ENCODE measurements at places on chromosomes 3 and 15.

DNA sequence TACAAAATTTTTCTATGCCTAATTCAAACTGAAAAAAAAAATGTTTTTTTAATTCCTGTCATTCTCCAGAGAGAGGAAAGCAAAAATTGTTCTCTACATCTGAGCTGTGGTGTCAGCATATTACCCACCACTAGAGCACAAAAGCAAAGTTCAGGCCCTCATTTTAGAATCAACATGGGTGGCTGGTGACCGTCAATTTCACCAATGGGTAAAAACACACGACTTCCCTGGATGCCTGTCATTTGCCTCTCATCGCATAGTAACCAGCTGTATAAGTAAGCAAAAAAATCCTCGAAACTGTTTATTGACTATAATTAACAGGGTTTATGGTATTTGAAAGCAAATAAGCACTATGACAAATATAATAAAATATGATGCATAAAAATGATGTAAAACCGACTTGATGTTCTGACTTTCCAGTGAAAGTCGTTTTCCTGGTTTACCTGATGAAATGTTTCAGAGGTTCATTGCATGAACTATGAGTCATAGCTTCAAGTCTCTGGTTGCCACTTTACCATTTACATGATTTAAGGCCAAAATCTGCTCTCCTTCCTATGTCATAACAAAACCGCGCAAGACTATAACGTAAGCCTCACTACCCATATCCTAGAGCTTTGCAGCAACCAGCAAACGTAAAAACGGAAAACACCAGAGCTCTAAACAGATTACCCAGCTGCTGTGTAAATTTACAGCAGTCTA, 60.5 kb downstream of the THBS1 start:
- no peak for DNase-seq

DNA sequence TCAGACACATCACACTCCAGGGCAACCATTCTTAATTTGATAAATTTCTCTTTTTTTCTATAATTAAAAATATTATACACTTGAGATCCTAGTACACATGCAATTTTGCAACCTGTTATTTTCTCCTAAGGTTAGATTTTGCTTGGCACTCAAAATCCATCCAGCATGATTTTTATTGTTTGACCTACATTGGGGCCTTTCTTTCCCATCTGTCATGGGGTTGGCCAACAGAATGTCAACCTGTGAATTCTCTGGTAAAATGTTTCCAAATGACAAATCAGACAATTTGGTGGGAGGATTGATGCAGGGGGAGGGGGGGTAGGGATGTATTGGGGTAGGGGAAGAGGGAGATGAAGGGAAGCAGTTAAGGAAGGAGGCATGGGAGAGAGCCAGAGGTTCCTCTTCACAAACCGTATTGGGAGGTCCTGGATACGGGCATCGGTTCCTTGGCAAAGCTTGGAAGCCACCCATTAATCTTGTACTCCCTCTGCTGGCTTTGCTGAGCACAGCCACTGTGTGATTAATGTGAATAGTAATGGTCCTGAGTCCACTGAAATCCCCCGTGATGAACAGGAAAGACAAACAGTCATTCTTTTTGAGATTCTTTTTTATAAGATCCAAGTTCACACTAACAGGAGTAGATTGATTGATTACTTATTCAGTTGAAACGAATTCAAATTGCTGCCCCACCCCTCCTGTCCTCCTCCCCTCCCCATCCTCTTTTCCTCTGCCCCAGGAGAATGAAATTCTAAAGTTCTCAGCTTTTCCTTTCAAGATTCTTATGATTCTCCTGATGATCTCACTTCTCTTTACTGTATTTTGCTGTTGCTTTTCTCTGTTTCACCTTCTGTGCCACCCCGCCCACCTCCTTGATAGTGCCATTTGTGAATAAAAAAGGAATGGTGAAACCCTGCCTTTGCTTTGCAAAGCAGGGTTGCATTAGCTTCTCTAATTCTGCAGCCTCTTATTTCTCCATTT, 82.2 kb upstream of the SLC25A26 start:
- DNase-seq, result peak; percentile 15

DNA sequence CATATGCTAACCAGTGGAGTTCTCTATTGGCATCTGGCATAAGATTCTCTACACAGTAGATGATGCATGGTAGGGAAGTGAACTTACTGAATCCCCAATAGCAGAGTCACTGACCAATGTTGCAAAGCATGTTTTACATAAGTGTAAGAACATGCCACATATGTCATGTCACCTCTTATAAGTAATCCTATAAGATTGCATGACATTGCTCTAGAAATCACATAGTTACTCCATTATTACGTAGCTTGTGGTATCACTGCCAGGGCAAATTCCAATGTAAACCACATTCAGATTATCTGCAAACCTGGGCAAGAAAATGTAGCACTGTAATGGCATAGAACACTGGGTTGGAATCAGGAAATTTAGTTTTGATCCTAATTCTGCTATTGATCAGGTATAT, 198.2 kb upstream of the UMPS start:
- no peak for DNase-seq

DNA sequence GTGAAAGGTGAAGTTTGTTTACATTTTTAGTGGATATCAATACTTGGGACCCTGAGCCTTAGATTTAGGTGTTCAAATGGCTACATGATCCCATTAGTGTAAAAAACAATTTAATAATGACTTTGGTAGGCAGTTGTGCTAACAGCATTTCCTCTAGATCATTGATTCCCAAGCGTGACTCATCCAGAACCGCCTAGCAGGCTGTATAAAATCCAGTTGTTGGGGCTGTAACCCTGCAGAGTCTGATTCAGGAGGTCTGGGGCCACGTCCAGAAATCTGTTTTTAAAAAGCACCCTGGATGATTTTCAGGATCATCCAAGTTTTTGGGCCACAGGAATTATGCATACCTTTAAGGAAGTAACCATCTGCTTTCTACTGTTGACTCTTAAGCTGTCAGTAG, 156.4 kb downstream of the TP63 start:
- no peak for DNase-seq

GRCh38 chr3:170999737-171000242, 26.7 kb downstream of the SLC2A2 start:
- no peak for DNase-seq

DNA sequence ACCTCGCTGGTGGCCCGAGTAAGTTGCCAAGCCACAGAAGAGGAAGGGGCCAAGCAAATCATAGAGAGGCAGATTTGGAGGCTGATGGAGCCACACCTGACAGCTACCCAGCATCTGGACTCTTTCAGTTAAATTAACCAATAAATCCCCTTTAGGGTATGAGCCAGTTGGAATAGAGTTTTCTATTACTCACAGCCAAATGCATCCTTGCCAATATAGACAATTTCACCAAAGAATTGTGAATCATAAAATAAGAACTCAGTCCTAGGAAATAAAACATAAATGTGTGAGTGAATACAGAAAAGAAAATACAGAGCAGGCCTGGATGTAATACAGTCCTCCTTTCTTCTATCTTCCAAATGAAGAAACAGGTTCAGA, 161.6 kb upstream of the ANKRD28 start:
- no peak for DNase-seq

GRCh38 chr15:40322531-40323238, 807 bp upstream of the INAFM2 start:
- no peak for DNase-seq

DNA sequence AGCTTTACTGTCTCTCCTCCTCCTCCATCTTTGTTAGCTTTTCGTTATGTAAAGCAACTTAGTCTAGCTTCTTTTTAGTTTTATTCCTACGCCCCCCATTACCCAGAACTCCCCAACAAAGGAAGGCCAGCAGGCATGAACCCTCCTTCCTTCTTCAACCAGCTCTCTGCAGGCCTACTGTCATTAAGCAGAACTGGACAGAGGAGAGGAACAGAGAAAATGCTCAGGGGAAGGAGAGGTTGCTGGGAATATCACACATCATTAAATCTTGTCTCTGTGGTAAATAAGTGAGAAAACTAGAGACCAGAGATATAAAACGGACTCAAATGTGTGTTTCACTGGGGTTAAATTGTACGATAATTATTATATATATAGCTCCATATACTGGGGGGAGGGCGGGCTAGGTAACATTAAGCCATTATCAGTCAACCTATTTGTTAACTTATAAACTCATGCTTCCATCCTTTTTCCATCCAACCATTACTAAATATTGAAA, 19.3 kb upstream of the SLC28A1 start:
- no peak for DNase-seq

DNA sequence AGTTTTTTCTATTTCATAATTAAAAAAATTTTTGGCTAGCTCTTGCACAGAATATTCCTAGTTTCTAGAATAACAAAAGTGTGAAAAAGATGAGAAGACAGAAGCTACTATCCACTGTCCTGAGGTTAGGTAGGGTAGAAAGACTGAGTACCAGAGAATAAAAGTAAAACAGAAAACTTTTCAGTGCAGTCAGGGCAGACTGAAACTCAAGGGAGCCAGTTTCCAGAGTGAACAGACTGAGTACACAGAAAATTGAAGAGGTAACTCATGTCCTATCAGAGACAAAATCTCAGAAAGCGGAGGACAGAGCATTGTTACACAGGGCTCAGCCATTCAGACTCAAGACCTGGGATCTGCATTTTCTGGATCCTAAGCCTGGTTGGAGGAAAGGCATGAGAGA, 8.8 kb upstream of the FBXO40 start:
- DNase-seq, result no peak

DNA sequence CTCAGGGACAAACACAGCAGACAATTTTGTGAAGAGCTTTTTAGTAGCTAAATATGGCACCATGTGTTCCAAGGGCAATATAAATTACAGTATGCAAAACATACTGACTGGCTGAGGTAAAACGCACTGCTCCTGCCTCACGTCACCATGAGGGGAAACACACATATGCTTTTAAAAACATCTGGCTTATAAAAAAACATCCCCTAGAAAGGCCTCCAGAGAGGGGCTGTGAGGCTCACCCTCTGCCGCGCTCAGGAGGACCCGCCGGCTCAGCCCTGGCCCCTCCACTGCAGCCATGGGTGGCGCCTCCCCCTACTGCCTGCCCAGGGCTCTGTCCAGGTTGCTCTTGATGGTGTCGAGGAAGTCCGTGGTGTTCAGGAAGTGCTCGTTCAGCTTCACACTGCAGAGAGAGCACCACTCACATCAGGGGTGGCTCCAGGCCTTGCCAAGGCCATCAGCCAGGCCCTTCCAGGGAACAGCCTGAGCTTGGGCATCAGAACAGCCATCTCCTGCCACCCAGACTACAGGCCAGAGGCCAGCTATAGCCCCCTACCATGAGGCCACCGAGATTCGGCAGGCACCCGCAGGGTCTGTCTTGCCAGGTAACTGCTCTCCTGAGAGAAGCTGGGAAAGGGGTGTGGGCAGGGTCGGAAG, 18.2 kb downstream of the IDH2 start:
- no peak for DNase-seq

GRCh38 chr15:76340198-76340802, 3.7 kb downstream of the ISL2 start:
- no peak for DNase-seq

DNA sequence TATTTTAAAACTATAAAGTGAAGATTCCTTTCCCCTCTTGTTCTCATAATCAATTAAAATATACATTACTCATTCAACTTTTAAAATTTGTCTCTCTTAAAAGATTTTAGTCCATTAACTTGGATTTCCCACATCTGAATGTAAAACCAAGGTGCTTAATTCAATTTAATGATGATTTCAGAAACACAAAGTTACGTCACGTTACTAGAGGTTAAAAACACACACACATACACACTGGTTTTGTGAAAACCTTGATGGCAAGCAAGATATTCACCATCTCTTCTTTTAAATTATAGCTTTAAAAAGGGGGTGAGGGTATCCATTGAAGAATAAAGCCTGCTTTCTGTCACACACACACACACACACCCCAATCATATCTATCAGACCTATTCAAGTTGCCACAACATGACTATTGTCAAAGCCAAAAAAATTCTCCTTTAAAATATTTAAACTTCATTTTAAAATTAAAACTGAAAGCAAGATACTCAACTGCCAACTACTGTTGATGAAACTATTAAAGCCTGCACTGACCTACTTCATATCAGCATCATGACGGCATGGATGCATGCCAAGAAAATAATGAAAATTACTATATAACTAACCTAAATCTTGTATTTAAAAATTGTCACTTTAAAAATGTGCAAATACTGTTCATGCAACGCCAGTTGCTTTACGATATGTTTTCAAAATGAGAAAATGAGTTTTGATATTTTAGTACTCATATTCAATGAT, 2.1 kb downstream of the RFX7 start:
- no peak for DNase-seq

DNA sequence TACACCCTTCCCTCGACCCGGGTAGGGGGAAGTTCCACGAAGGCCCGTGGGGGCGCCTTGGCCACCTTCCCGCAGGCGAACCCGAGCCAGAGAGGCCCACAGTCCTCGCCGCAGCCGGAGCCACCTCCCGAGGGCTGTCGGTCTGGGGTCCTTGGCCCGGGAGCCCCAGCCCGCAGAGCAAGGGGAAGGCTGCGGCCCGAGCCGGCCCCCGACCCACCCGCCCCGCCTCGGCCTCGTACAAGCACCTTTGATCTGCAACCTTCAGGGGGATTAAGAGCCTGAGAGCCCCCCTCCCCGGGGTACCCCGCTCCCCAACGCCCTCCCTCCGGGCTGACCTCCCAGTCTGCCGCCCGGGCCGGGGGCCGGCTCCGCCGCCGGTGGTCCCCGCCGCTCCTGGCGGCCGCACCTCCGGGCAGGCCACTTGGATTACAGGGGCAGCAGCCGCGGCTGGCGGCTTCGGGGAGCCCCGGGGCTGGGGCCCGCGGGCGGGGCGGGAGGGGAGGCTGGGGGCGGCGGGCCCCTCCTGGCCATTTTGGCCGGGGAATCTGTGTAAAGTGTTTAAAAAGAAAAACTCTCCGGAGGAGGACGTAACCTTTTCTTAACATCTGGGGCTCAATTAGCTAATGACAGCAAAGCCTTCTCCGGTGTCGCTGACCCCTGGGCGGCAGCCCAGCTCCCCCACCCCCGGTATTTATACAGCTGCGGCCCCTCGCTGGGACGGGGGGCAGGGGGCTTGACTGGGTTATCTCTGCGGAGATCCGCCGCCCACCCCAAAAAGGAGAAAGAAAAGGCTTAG, 40.2 kb downstream of the EPHB3 start:
- no peak for DNase-seq

GRCh38 chr3:195790901-195791300, 20.8 kb downstream of the MUC4 start:
- DNase-seq, result peak; percentile 73

DNA sequence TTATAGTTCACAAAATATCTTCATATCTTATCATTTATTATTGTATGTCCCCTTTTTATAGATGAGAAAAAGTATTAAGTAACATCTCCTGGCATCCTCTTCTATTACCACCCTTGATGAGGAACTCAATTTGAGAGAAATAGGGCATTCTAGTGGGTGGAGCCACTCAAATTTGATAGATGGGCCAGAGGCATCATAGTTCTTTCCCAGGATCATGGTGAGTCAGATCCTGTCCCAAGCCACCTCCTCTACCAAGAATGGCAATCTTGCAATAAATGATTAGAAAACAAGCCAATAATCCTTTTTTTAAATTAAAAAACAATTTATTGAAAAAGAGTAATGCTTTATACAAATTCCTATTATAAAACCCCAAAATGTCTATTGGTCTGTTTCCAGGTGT, 16.8 kb downstream of the CLDN1 start:
- peak; percentile 29 for DNase-seq

GRCh38 chr3:62095756-62096155, 277.6 kb downstream of the FEZF2 start:
- no peak for DNase-seq

GRCh38 chr15:49673861-49674260, 53.0 kb downstream of the DTWD1 start:
- no peak for DNase-seq

- no peak for DNase-seq
Observed at GRCh38 chr15:87200149-87200548, 1056.4 kb downstream of the NTRK3 start.

All from suppressor macrophage treated with lipopolysaccharide for 1 hour (primary cell).